ENCODE measurements at places on chromosomes 1 and 21. TPM values are rescaled to one million over a fixed set of nuclear protein-coding genes. Genes with fewer than 3 reads are reported as not detected.

The ATAD3B gene
- 3.0 TPM for total RNA-seq

The TDRKH gene
- 6.3 TPM for total RNA-seq

The PTAFR gene
- total RNA-seq = 0.21 TPM

The RGSL1 gene
- total RNA-seq = not detected

The RASAL2 gene
- 17.8 TPM for total RNA-seq

The TAS1R3 gene
- 0.12 TPM for total RNA-seq

The SLC66A1 gene
- 23.2 TPM for total RNA-seq

The SLAMF8 gene
- not detected for total RNA-seq

All from A549 treated with CORT108297 at 1 μM for 4 hours (cell line).